ENCODE measurements at places on chromosomes 6 and 20.
A peak's percentile ranks its signal among the peaks of the same experiment; 100 is the strongest.

DNA sequence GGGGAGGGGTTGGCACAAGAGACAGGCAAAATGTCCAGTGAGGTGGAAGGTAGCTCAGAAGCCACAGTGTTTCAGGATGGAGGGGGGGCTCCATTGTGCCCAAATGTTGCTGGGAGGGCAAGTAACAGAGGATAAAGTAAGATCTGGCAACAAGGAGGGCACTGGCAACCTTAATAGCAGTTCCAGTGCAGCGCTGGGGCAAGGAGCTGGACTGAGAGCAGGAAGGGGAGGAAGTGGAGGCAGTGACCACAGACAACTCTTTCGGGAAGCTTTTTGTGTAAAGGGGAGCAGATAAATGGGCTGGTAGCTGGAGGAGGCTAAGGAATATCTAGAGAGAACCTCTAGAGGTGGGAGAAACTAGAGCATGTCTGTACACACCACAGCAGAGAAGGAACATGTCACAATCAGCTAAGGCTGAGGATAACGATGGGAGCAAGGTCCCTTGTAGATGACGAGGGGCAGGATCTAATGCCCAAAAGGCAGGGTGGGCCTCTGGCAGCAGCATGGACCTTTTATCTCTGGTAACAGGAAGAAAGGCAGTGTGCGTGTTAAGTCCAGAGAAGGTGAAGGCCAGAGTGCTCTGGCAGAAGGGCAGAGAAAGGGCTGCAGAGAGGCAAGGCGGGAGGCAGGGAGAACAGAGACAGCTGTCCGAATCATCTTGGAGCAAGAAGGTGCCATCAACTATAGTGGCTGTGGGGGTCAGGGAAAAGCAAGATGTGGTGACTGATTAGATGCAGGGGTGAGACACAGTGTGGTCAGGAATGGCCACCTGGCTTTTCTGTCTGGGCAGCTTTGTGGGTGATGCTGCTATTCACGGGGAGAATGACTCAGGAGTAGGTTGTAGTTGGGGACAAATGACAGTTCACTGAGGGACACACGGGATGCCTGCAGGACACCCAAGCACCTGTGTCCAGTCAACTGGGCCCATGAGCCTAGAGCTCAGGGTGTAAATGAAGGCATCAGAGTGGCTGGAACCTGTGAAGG lies 17.4 kb downstream of the TMEM242 start:
- DNase-seq = no peak
- no peaks in the 10 kb centered on the region for H3K36me3 ChIP-seq
- peak overlapping the region; percentile 16 for H3K27ac ChIP-seq
- peaks cover 63% of the 10 kb centered on the region for H3K4me1 ChIP-seq
- H3K27me3 ChIP-seq = no peaks in the 10 kb centered on the region
- no peak overlapping the region for H3K4me3 ChIP-seq

- no peaks in the 10 kb centered on the region for H3K36me3 ChIP-seq
- H3K4me3 ChIP-seq = no peak overlapping the region
- peaks cover 6% of the 10 kb centered on the region for H3K27me3 ChIP-seq
- H3K4me1 ChIP-seq = no peaks in the 10 kb centered on the region
- no peak overlapping the region for H3K27ac ChIP-seq
Measured at GRCh38 chr6:122869437-122870024, 80.5 kb downstream of the SMPDL3A start.

DNA sequence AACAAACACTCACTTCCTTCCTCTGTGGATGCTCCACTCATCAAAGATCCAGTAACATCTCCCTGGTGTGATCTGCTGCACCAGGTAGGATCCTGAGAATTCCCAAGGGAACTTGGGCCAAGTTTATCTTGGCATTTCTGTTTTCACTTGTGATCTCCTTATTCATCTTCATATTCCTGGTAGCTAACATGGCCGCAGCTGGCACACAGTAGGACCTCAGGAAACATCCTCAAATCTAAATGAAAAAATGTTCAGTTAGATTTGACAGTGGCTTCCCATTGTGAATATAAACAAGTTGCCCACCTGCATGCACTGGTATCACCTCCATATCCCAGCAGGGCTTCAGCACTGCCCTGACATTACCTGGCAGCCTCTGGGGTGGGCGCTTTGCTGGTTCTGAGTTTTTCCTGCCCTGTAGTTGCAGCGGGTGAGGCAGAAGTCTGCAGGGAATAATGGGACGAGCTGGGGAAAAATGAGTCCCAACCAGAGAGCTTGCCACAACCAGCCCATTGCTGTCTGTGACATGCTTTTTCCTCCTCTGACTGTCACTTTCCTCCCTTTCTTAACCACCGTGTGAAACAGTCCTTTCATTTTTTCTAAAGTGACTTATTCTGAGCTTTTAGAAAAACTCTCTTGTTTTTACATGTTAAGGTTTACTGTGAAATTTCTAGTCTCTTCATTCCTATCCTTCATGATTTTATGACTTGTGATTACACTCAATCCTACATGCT lies 9.4 kb upstream of the DSTN start:
- no peak overlapping the region for H3K4me3 ChIP-seq
- no peak for DNase-seq
- H3K27ac ChIP-seq = no peak overlapping the region
- H3K4me1 ChIP-seq = peaks cover 11% of the 10 kb centered on the region
- H3K27me3 ChIP-seq = no peaks in the 10 kb centered on the region

GRCh38 chr20:38353316-38353715 lies 7.0 kb downstream of the LBP start:
- no peaks in the 10 kb centered on the region for H3K36me3 ChIP-seq
- DNase-seq = no peak
- no peak overlapping the region for H3K27ac ChIP-seq
- H3K27me3 ChIP-seq = no peaks in the 10 kb centered on the region
- H3K4me3 ChIP-seq = no peak overlapping the region
- no peaks in the 10 kb centered on the region for H3K4me1 ChIP-seq

DNA sequence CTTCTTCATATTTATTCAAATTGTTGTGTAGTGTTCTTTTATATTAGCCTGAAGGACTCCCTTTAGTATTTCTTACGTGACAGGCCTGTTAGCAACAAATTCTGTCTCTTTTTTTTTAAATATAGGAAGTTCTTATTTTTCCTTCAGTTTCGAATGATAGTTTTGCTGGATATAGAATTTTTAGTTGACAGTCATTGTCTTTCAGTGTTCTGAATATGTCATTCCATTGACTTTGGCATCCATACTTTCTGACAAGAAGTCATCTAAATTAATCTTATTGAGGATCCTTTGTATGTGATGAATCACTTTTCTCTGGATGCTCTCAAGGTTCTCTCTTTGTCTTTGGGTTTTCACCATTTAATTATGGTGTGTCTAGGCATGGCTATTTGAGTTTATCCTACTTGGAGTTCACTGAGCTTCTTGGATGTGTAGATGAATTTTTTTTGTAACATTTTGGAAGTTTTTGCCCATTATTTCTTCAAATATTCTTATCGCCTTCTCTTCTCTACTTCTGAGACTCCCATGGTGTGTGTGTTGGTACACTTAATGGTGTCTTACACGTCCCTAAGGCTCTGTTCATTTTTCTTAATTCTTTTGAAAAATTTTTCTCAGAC lies 82.5 kb upstream of the GTSF1L start:
- no peaks in the 10 kb centered on the region for H3K4me1 ChIP-seq
- H3K4me3 ChIP-seq = no peak overlapping the region
- no peak overlapping the region for H3K27ac ChIP-seq

DNA sequence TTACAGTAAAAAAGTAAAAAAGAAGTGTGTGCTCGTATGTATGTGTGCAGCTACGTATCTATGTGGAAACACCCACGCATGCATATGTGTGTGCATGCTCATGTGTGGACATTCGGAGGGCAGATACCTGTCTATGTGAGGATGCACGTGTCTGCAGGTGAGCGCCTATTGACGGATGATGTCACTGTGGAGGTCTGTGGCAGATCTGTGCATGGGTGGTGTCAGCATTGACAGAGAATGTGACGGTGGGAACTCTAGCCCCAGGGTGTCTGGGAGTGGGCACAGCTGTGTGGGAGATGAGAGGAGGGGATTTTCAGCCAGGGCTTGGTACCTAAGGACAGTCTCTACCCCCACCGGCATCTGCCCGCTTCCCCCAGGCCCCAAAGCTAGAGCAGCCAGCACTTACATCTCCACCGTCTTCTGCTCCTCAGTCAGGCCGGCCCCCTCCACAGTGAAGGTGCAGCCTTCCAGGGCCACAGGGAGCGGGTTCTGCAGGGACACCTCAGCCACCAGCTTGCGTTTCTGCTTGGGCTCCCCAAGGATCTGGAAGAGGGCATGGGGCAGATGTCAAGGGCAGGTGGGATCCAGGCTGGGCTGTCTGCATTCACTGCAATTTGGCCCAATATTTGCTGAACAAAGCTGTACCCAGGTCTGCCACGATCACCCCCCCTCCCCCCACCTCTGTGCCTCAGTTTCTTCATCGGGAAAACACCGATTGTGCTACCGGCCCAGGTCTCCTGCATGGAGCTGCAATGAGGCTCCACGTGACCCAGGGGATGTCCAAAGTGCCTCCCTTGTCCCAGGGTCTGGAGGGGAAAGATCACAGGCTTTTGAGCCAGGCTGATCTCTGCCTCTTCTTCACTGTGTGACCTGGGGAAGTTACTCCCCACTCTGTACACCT lies 34.1 kb downstream of the TGM2 start:
- no peaks in the 10 kb centered on the region for H3K27me3 ChIP-seq
- H3K4me3 ChIP-seq = no peak overlapping the region

DNA sequence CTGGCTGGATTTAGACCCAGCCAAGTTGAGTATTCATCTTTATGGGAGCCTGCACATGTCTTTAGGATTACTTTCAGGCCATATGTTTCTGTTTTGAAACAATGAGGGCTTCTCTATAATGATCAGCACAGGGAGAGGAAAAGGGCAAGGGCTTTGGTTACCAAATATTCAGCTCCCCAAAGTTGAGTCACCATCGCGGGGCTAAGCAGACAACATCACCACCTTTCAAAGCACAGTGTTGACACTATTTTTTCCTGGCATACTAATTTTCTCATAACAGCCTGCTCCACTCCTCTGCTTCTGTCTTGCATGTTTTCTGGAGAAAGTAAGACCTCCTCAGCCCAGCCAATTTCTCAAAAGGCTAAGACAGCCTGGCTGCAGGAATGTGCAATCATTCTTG lies 4.9 kb downstream of the SCML4 start:
- H3K27ac ChIP-seq = no peak overlapping the region
- H3K4me1 ChIP-seq = peaks cover 9% of the 10 kb centered on the region
- H3K27me3 ChIP-seq = no peaks in the 10 kb centered on the region
- H3K36me3 ChIP-seq = no peaks in the 10 kb centered on the region

GRCh38 chr20:61251529-61252393 lies at the start of gene CDH4:
Gene CDH4, plus strand, starts transcription at chr20:61252261.
- peaks cover 16% of the 10 kb centered on the region for H3K27me3 ChIP-seq
- H3K4me1 ChIP-seq = peaks cover 4% of the 10 kb centered on the region
- H3K4me3 ChIP-seq = peak within 1 kb of the TSS; percentile 20
- no peak for DNase-seq
- no peak within 1 kb of the TSS for H3K27ac ChIP-seq

GRCh38 chr20:34575271-34575670 lies 16.8 kb downstream of the MAP1LC3A start:
- DNase-seq = no peak
- H3K27ac ChIP-seq = no peak overlapping the region
- H3K36me3 ChIP-seq = peaks cover 49% of the 10 kb centered on the region

DNA sequence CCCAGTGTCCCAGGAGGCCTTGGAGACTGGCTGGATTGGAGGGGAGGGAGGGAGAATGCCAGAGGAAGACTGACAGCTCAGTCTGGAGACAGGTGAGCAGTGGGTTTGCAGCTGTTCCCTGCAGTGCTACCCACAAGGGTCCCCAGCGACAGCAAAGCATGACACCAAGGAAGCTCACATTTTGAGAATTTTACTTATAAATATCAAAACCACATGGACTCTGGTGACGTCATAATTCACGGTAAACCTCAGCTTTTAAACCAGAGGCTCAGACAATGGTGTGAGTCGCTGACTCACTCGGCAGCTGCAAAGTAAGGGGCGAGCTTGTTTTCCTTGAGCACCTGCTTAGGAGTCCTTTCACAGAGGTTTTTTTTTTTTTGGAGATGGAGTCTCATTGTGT lies 65.2 kb downstream of the THBS2 start:
- H3K27ac ChIP-seq = no peak overlapping the region
- DNase-seq = no peak
- no peaks in the 10 kb centered on the region for H3K27me3 ChIP-seq
- peaks cover 15% of the 10 kb centered on the region for H3K4me1 ChIP-seq

DNA sequence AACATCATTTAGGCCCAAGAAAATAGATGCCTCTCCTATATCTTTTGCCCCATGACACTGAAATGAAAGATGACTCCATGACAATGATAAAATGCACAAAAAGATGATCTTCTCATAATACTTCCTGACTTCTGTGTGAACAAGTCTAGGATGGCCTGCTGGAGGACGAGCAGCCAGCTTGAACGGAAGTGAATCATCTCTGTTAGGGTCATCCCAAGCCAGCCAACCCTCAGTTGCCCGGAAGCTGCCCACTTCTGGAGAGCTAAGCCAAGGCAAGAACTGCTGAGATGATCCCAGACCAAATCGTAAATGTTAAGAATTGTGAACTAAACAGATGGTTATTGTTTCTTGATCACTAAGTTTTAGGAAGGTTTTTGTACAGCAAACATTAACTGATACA lies 249.7 kb upstream of the HS3ST5 start:
- H3K4me3 ChIP-seq = no peak overlapping the region
- no peak for DNase-seq
- no peaks in the 10 kb centered on the region for H3K4me1 ChIP-seq
- no peaks in the 10 kb centered on the region for H3K36me3 ChIP-seq
- H3K27me3 ChIP-seq = no peaks in the 10 kb centered on the region

DNA sequence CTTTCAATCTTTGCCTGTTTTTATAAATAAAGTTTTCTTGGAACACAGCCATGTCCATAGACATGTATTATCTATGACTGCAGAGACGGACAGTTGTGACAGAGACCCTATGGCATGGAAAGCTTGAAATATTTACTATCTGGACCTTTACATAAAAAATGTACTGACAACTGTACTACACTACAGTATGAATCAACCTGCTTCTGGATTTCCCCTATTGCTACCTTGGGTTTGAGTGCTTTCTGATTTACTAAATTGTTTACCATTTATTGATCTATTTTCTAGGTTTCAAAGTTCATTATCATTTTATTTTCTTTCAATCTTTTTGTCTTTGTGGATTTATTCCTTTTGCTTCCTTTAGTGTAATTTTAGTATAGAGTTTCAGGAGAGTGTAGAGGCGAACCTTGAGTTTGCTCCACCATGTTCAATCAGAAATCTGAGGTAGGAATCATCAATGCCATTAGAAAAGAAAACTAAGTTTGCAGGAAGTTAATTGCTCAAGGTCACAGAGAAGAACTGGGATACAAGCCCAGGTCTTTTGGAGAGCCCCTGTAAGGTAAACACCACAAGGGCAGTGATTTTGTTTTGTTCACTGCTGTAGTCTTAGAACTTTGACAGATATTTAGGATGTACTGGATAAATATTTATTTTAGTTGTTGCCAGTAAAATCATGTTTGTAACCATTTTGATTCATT lies 352.8 kb upstream of the SYNCRIP start:
- no peak for DNase-seq
- no peaks in the 10 kb centered on the region for H3K27me3 ChIP-seq
- no peaks in the 10 kb centered on the region for H3K36me3 ChIP-seq
- H3K4me1 ChIP-seq = no peaks in the 10 kb centered on the region
- H3K27ac ChIP-seq = no peak overlapping the region

- H3K27ac ChIP-seq = no peak overlapping the region
- no peak for DNase-seq
- H3K4me1 ChIP-seq = no peaks in the 10 kb centered on the region
- no peak overlapping the region for H3K4me3 ChIP-seq
Measured at GRCh38 chr20:32594204-32594603, 9.1 kb upstream of the NOL4L start.

- H3K36me3 ChIP-seq = peaks cover 24% of the 10 kb centered on the region
- H3K4me1 ChIP-seq = peaks cover 33% of the 10 kb centered on the region
- no peak overlapping the region for H3K4me3 ChIP-seq
Measured at GRCh38 chr20:62282103-62282502, 20.7 kb upstream of the ADRM1 start.

GRCh38 chr6:41679696-41680095 lies 41.4 kb downstream of the MDFI start:
- no peak overlapping the region for H3K4me3 ChIP-seq
- no peaks in the 10 kb centered on the region for H3K27me3 ChIP-seq
- peaks cover 4% of the 10 kb centered on the region for H3K36me3 ChIP-seq
- DNase-seq = no peak
